ENCODE measurements at places on chromosomes 13 and 19.
A peak's percentile ranks its signal among the peaks of the same experiment; 100 is the strongest.

GRCh38 chr19:38665219-38665931 lies 17.9 kb downstream of the ACTN4 start:
- DNase-seq = no peak

DNA sequence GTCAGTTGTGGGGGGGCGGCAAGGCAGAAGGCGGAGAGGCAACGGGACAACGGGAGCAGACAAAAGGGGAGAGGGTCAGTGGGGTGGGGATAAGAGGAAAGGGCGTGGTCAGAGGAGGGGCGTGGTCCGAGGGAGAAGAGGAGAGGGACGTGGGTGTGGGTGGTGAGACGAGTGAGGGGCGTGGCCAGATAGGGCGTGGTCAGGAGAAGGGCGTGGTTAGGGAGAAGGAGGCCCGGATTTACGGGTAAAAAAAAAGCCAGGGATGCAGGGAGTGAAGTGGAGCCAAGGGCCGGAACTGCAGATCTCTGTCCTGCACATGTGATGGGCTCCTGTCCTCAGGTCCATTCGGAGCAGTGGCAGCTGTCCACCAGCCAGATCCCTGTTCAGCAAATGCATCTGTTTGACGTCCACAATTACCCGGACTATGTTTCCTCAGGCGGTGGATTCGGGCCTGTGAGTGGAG lies 21.5 kb downstream of the CPT1C start:
- no peak for DNase-seq

DNA sequence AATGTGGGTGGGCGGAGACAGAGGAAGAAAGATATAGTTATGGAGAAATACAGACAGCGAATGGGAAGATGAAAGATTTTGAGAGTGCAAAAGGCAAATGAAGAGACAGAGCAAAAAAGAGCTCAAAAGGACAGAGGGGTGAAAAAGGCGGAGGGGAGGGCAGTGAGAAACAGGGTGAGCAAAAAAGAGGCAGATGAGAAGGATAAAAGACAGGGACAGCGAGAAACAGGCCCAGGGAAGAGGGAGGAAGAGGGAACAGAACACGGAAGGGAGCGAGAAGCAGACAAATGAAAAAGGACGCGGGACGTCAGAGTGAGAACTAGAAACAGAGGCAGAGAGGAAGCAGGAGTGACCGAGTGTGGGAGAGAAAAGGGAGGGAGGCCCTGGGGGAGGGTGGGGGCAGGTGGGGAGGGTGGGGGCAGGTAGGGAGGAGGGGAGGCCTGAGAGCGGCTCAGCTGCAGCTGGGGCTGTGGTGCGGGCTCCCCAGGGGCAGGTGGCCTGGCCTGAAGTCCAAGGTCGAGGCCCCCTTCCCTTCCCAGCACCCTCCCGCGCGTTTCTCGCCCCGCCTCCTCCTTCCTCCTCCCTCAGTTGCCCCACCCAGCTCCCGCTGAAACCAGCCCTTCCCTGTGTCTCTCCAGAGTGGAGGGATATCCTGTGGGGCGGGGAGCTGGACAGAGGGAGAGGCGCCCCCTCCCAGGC lies 2.9 kb downstream of the KLK1 start:
- DNase-seq = no peak

- DNase-seq = no peak
These were observed 9.7 kb downstream of the DEDD2 start for GRCh38 chr19:42207767-42208271.

DNA sequence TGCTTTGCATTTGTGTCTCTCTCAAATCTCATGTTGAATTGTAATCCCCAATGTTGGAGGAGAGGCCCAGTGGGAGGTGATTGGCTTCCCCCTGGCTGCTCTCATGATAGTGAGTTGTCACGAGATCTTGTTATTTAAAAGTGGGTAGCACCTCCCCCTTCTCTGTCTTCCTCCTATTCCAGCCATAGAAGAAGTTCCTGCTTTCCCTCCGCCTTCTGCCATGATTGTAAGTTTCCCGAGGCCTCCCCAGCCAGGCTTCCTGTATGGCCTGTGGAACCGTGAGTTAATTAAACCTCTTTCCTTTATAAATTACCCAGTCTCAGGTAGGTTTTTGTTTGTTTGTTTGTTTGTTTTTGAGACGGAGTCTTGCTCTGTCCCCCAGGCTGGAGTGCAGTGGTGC lies 3.8 kb downstream of the LILRA4 start:
- DNase-seq = no peak

GRCh38 chr13:23579072-23579895 lies 9.1 kb downstream of the TNFRSF19 start:
- DNase-seq = peak; percentile 39

GRCh38 chr19:4066682-4067395 lies at the start of gene ZBTB7A:
Gene ZBTB7A, minus strand, starts transcription at chr19:4066899. Its CDS starts 11,667 bp downstream, at chr19:4055232.
- peak; percentile 80 for DNase-seq

DNA sequence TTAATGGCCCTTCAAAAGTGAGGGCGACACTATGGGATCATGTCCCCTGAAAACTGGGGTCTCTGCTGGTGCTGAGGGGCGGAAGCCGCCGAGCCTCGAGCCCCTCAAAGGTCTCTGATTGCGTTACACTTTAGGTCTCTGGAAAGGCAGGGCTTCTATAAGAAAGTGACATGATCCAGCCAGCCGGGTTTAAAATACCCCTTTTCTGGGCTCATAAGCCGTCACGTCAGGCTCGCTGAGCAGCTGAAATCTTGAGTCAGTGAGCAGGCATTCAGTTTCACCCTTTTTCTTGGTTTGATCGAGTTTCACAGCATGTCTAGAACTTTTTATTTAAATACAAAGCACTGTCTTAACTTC lies 600 bp upstream of the HMGB1 start:
- DNase-seq = no peak

GRCh38 chr13:50104493-50104892 lies 89.2 kb downstream of the KCNRG start:
- no peak for DNase-seq

GRCh38 chr13:23979361-23980159 lies 82.3 kb upstream of the C1QTNF9B start:
- DNase-seq = peak; percentile 24

DNA sequence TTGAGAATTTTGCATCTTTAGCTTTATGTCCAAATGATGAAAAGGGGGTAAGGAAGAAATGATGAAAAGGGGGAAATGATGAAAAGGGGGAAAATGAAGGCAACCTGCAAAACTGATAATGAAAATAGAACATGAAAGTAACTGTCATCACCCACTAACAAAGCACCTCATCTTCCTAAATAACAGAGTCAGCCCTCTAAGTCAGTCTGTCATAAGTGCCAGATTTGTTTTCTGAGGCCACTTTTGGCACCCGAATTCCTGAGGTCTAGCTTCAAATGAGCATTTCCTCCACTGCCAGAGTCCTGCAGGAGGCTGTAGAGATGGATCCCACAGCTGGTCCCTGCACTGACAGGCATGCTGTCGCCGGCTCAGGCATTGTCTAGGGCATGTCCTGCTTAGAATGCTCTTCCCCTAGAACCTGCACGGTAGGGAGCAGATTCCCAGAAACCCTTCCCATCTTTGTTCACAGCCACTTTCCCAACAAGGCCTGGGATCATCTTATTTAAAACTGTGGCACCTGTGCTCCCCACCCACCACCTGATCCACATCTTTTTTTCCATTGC lies 25.3 kb downstream of the RAP2A start:
- DNase-seq = no peak

DNA sequence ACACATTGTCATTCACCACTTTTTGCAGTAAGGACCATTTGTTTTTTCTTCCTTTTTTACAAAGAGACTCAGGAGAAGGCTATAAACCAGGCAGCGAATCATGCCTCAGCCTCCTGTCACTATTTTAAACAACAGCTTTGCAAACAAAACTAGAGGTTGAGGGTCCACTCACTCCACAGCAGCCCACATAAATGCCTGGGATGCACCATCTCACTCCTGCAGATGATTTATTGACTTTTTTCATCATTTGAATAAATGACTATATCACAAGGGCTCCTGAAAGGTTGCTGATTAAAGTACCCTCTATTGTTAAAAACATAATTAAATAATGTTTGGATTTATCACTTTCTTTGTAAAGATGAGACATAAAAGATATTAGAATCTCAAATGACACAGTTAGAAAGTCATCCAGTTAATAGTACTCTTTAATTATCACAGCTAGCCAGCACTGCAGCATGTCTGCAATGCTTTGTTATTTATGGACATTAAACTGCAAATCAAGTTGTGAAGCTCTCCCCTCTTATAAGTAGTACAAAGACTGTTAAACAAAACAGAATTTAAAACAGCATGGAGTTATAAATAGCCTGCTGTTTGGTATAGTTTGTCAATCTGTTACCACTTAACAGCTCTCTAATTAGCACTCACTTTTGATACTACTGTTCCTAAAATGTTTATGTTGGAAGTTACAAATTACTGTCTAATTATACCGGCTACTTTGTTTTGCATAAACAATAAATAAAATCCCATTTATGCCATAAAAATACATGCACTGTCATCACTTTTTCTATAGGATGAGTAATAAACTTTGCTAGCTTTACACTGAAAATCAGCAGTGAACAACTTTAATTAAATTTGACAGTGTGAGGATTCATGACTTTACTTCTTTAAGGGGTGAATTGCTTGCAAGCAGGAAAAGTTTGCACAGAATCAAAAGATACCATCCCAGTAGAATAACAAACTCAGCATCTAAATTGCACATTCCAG lies 853.2 kb downstream of the UQCRFS1 start:
- no peak for DNase-seq

- DNase-seq = no peak
These were observed 1075.8 kb downstream of the PCDH9 start for GRCh38 chr13:66154354-66154753.

DNA sequence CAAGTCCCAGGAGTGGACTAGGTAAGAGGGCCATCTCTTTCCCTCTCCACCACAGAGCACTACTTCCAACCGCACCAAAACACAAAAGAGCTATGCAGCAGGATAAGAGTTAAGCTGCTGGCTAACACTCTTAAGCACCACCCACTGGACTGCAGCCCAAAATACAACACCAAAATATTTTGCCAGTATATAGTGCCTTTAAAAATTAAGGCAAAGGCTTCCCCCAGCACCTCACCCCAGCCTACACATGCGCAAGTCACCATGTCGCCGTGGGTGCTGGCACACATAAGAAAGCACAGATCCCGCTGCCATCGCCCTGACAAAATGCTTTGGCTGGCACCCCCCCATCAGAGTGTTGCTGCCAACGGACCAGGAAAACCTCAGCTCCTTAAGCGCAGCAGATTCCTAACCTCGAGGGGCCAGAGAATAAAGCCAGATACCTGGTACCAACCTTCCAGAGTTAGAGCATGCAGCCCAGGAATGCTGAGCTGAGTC lies 608.3 kb downstream of the PCDH17 start:
- no peak for DNase-seq

DNA sequence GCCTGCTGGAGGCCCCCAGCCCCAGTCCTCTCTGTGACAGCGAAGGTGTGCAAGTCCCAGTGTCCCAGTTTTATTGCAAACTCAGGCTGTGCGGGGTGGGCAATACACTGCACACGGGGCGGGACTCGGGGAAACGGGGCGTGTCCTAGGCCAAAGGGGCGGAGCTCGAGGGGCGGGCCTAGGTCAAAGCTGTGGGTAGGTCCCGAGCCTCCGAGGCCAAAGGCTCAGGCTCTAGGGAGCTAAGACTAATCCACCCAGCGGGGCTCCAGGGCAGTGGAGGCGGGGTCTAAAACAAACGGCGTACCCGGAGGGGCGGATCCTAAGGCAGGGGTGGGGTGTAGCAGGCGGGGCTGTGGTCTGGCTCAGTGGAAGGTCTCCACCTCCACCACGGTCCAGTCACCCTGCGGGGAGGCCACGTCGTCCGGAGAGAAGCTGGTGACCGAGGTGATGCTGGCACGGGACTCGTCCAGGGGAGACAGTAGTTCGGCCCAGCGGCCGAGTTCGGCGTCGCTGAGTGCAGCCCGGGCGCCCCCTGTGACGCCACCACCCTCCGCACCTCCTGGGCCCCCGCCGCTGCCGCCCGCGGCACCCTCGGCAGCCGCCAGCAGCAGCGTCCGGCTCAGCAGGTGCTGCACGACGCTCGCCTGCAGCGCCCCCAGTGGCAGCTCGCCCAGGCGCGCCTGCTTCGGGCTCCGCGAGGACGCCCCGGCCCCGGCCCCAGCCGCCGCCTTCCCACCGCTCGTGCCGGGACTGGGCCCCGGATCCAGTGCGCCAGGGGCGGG lies 5.3 kb downstream of the PRR36 start:
- DNase-seq = no peak

- DNase-seq = no peak
These were observed 17.9 kb downstream of the GPR183 start for GRCh38 chr13:99289271-99289670.

- DNase-seq = no peak
These were observed 61.2 kb downstream of the CDADC1 start for GRCh38 chr13:49308921-49309408.

DNA sequence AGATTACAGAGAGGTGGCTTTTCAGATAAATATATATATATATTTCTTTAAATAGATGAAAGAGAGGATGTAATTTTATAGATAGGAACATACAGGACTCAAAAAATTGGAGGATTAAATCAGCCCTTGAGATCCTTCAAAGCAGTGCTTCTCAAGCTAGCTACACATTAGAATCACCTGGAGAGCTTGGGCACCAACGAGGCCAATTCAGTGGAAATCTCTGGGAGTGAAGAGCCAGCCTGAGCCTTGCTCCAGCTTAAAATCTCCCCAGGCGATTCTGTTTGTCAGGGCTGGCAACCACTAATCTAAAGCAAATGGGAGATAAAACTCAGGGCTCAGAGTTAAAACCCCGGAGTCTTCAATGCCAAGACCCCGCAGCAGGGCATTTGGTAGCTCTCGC lies 15.0 kb upstream of the CLN5 start:
- no peak for DNase-seq

GRCh38 chr13:34351134-34351533 lies 533.2 kb downstream of the RFC3 start:
- no peak for DNase-seq

DNA sequence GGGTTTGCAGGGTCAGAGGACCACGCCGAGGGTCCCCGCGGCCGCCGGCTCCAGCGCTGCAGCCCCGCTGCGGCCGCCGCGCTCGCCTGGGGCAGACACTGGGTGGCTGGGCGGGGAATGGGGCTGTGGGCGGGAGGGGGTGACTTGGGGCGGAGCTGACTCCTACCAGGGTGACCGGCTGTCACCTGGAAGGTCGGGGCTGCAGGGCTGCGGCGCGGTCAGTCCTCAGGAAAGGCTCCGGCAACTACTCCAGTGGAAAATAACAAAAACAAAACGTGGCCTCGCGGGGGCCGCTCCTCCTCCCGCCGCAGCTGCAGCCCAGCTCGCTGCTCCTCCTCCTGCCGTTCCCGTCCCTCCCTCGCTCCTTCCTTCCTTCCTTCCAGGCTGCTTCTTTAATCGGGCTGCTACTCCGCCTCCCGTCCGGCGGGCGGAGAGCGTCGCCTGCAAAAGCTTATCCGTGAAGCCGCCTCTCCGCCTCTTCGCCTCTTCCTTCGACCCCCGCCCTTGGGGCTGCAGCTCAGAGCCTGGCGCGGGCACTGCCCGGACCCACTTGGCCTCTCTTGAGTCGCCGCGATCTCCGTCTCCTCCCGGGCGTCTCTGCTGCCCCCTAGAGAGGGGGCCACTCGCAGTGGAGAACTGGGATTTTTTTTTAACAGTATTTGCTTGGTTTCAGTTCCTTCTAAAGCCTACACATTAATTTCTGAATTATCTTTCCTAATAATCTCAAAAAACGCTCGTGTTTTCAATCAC lies at the start of gene TBC1D4:
TBC1D4 (minus strand) TSS at position 100 of the 750 bp plus-strand sequence. CDS start 402 bp downstream, outside the sequence.
- DNase-seq = peak; percentile 40

All from thoracic aorta (tissue), 2 donors.